ENCODE measurements at places on chromosomes 3 and 15. TPM values are rescaled to one million over a fixed set of nuclear protein-coding genes. Genes with fewer than 3 reads are reported as not detected.

- DNase-seq, result no peak
These were observed 47.4 kb upstream of the HACD2 start for GRCh38 chr3:123632161-123632655.

- peak; percentile 2 for DNase-seq
These were observed 441.6 kb upstream of the NAALADL2 start for GRCh38 chr3:174417573-174417972.

GRCh38 chr15:49412797-49413196, 10.2 kb upstream of the FGF7 start:
- no peak for DNase-seq

Gene MNS1
- total RNA-seq, result 0.20 TPM

- no peak for DNase-seq
These were observed 285.4 kb upstream of the ROPN1 start for GRCh38 chr3:124277144-124277890.

- DNase-seq, result no peak
These were observed 85.6 kb upstream of the PDZRN3 start for GRCh38 chr3:73710340-73710739.

DNA sequence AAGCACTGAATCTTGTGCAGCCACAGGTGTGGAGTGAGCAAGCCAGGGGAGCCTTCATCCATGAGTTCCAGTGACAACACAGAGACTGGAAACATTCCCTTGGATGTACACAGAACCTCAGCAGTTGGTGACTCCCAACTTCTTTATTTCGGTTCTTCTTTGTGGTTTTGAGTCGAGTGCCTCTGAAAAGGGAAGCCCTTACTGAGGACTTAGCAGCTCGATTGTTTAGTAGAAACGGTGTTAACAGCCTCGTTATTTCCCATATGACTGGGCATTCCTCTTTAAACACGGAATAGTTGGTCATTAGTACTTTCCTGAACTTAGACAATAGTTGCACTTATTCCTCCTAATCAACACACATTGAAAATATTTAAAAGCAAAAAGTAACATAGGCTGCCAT, 7.7 kb downstream of the SLCO3A1 start:
- DNase-seq, result no peak

DNA sequence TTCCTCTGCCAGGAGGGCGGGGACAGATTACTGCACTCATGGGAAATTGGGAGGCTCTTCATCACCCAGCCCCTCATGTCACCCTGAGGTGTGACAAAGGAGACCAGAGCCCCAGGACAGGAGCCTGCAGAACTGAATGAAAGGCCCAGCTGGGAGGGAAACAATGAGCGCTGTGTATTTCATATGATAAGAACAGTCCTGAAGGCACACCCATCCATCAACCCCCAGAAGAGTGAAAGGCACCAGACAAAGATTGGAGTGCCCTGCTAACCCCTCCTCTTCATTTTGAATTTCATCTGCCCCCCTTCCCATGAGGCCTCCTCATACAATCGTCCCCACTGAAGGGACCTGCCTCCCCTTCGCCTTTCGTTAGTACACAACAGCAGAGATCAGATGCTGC, 160.0 kb upstream of the PRICKLE2 start:
- DNase-seq, result no peak

GRCh38 chr3:10614168-10614567, 108.8 kb upstream of the ATP2B2 start:
- no peak for DNase-seq

- no peak for DNase-seq
These were observed 78.5 kb downstream of the KBTBD8 start for GRCh38 chr3:67076607-67077006.

DNA sequence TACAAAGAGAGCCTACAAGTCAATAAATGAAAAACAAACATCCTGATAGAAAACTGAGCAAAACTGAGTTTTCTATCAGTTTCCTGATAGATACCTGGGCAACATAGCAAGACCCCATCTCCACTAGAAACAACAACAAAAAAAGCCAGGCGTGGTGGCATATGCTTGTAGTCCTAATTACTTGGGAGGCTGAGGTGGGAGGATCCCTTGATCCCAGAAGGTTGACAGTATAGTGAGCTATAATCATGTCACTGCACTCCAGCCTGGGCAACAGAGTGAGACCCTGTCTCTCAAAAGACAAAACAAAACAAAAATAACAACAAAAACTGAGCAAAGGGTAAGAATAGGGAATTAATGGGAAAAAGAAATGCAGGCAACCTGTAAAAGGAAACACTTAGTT, 23.9 kb upstream of the UBE2E1 start:
- no peak for DNase-seq

GRCh38 chr15:28959326-28959725, 73.6 kb downstream of the APBA2 start:
- DNase-seq, result no peak

DNA sequence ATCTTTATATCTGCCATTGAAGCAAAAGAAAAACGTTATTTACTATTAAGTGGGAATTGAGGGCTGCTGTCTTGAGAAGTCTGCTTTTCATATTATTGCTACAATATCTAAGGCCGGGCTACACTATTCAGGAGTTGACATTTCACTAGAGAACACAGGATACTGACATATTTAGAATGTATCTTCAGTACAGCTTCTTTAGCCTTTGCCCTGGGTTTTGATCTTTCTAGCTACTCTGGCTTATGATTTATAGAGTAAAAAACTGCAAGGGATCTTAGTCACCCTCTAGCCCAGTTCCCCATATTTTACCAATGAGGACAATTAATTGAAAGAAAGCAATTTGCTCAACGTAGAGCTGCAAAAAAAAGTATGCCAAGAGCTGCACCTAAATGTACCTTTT, 307.4 kb upstream of the DPPA4 start:
- DNase-seq, result no peak

DNA sequence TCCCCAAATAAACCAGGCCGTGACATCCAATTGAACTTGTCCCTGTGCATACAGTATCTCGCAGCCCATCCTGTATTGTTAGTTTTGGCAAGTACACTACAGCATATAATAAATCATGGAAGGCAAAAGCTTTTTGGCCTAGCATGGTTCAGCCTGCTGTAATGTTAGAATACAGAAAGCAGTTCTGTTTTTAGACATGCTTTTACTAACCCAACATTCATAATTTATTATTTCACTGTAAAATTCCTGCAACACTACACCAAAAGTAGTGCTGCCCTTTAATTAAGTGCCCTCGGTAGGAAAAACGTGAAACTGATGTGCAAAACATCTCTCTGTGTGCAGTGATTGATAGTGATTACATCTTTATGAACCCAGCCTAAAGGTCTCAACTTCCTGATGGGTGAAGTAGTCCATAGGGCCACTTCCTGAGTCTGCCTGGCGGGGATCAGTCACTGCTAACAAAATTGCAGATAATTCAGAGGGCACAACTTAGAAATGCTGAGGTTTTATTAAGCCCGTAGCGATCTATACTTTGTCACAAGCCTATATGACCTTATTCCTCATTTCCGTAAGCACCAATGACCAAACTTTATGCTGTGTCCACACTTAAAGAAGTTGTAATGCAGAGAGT, 227.8 kb downstream of the CDIN1 start:
- DNase-seq, result no peak

- DNase-seq, result no peak
These were observed 402 bp downstream of the WWTR1 start for GRCh38 chr3:149657321-149657925.

DNA sequence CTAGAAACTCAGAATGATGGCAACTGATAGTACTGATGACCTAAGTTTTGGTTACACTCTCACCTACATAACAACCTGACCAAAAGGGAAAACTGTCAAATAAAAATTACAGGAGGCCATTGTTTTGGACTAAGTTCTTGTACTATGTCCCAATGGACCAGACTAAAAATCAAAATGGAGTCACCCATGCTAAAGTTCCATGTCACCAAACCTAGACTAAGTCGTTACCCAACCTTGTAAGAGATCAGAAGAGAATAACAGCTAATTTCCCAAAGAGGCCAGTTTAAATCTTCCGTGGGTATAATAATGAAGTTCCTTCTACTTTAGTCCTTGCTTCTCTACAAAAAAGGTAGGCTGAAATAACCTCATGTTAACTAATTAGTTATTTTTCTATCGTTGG, 12.3 kb downstream of the THOC7 start:
- DNase-seq, result no peak

Gene GRAMD1C
- 0.55 TPM for total RNA-seq

Gene ZPLD1
- total RNA-seq, result not detected

Gene EBLN2
- 16.0 TPM for total RNA-seq

Gene SETD5
- total RNA-seq, result 67.6 TPM

DNA sequence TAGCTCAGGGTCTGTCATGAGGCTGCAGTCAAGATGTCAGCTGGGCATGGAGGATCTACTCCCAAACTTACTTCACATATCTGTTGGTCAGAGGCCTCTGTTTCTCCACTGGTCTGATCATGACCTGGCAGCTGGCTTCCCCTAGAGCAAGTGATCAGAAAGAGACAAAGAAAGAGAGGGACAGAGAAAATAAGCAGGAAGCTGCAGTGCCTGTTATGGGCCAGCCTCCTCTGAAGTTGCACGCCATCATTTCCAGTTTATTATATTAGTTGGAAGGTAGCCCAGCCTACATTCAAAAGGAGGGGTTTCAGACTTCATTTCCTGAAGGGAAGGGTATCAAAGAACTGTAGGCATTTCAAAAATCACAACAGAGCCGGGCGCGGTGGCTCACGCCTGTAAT, 5.0 kb upstream of the RPP25 start:
- no peak for DNase-seq

GRCh38 chr3:4323246-4324027, 20.3 kb downstream of the SETMAR start:
- no peak for DNase-seq

Gene FBXL22
- total RNA-seq, result 0.66 TPM

DNA sequence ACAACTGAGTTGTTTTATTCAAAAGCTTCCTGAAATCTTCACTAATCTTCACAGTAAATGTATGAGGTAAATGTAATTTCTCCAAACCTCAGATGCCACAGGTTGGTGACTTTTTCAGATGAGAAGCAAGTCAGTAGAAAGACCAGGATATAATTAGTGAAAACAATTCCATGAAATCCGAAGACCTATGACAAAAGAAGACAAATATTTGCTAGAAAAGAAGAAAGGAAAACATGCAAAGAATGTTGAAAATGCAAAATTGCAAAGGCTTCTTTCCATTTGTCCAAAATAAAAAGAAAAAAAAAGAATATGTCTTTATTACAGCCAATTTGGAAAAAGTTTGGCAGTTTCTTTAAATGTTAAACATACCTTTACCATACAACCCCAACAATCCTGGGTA, 88.3 kb upstream of the MYRIP start:
- DNase-seq, result no peak

DNA sequence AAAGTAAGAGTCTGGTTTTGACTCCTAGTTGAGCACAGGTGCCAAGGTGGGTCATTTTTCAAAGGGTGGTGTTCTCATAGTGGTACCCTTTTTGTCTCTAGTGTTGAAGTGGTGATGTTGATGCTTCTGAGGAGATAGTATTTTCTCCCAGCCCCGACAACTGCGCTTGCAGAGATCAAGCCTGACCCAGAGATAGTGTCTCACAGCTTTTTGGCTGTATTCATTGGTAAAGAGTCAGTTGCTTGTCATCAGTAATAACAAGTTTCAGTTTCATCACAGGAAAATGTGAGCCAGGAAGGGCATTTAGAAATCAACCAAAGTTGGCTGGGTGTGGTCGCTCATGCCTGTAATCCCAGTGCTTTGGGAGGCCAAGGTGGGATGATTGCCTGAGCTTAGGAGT, 139.3 kb downstream of the NFKBIZ start:
- DNase-seq, result peak; percentile 25

- DNase-seq, result no peak
These were observed 264.9 kb downstream of the EBLN2 start for GRCh38 chr3:73326396-73326795.

GRCh38 chr3:157398598-157398997, 38.1 kb upstream of the PTX3 start:
- no peak for DNase-seq

- no peak for DNase-seq
These were observed 124.2 kb upstream of the LMOD3 start for GRCh38 chr3:69246612-69247011.

DNA sequence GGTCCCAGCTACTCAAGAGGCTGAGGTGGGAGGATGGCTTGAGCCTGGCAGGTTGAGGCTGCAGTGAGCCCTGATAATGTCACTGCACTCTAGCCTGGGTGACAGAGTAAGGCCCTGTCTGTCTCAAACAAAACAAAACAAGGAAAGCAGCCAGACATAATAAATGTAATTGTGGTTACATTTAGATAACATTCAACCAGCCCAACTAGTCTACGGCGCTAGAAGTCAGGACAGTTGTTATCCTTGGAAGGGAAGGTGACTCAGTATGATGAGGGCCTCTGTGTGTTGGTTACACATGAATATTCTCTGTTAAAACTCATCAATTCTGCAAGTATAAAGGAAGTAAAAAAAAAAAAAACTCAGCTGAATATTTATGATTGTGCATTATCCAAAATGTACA, 27.0 kb upstream of the CSPG5 start:
- no peak for DNase-seq

DNA sequence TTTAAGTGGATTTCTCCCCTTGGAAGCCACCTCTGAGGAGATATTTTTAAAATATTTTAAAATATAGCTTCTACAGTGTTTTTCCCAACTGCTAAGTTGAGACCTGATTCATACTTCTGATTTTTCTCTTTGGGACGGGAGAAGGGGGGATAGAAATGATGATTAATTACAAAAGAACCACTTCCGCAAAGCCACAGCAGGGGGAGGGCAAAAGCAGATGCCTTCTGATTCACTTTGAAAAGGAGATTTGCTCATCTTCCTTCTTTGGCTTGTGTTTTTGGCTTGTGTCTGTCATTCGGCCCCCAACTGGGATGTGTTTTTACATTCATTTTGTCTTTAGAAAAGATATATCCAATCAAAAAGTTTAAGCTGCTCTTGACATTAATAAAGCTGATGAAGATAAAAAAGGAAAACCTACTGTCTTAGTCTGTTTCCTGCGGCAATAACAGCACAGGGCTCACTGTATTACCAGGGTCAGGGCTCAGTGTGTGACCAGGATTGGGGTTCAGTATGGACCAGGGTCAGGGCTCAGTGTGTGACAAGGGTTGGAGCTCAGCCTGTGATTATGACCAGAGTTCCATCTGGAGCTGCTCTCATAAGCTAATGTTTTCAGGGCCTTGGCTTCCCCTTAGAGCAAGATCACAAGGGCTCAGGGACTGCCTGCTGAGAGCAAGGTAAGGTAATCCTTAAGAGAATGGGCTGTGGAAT, 223.2 kb downstream of the MTHFS start:
- DNase-seq, result no peak

DNA sequence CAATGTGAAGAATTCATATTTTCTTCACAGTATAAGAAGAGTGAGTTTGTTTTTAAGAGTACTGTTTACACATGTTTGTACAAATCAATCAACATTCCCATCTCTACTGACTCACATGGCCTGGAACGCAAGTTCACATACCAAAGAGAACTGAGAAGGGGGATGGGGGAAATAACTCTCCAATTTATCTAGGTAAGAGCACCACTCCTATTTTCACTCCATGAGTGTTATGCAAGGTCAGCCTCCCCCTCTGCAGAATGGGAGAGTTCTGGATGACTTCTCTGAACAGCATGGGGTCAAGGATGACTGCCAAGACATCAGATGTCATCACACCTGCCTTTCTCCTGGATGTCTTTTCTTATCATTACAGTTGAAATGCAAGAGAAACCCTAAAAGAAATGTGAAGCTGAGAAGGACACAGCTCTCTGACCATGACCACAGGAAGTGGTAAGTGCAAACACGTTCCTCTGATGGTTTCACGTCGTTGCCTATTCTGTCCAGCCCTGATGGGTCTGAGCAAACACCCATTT, 95.2 kb downstream of the SEMA6D start:
- DNase-seq, result no peak
